ENCODE measurements at places on chromosomes 4 and X. TPM values are rescaled to one million over a fixed set of nuclear protein-coding genes. Genes with fewer than 3 reads are reported as not detected.

DNA sequence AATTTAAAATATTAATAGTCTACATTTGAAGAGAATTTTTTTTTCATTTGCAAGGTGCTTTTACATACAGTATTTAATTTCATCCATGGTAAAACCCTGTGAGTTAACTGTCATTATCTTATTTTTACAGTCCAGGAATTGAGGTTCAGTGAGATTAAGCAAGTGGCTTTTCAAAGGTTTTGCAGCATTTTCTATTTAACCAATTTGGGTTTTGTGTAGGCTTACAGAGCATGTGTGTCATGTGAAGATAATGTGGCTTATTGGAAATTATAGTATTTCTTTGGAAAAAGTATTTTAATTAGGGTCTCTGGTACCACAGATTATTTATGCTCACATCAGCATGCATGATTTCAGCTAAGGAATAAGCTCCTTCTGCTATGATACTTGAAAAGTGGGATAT is 4.5 kb downstream of the XK start:
- DNase-seq: no peak

- DNase-seq: no peak
These were observed 292.3 kb downstream of the SMARCA1 start for GRCh38 chrX:129230850-129231512.

The ZXDA gene
- 5.3 TPM for total RNA-seq

The NDP gene
- not detected for total RNA-seq

- DNase-seq: no peak
These were observed 49.0 kb upstream of the EGFL6 start for GRCh38 chrX:13520351-13520750.

The IL21 gene
- not detected for total RNA-seq

- DNase-seq: no peak
These were observed 352.8 kb downstream of the MAPK10 start for GRCh38 chr4:86007042-86007441.

The NAP1L3 gene
- total RNA-seq: 7.5 TPM

DNA sequence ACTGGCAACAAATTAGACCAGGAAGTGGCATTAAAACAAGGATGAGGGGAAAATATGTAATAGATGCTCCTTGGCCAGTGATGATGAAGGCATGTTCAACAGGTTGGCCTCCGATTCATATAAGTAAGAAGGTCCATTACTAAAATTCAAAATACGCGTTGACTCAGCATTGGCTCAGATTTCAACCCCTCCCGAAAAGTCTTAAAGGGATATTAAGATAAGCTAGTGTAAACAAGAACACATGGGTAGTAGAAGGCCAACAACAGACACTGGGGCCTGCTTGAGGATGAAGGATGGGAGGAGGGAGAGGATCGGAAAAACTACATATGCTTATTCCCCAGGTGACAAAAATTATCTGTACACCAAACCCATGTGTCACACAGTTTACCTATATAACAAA is 19.1 kb upstream of the LAP3 start:
- no peak for DNase-seq

DNA sequence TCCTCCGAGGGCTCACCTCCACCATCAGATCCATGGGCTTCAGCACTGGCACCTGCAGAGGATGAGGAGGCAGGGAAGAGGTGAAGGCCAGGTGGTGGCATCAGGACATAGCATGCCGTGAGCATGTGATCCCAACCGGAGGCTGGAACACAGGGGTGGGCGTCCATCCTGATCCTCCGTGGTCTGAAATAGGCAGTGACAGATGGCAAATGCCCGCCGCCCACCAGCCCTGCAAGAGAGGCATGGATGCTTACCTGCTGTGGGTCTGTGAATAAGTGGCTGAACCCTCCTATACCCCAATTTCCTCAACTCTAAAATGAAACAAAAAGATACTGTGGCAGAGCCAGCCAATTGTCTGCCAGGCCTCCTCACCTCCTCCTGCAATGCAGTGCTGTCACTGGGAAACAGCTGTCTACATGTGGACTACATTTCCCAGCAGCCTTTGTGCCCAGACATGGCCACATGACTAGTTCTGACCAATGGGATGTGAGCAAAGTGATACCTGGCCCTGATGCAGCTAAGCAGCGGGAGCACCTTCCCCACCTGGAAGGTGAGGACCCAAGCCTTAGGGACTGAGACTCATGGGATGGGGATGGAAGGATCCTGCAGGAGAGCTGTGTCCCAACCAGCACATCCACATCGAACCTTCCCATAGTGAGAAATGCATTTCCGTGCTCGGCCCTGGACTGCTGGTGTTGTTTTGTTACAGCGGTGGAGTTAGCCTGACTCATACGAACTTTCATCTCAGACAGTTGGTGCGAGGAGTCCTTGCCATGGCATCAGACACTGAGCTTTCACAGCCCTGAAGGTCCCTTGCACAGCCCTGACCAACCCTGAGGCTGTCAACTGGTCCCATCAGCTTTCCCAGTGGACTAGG is 99.5 kb downstream of the PPP2R2C start:
- DNase-seq: no peak

The SSX2B gene
- not detected for total RNA-seq

The COX18 gene
- 12.4 TPM for total RNA-seq

- no peak for DNase-seq
These were observed 10.9 kb downstream of the GAB3 start for GRCh38 chrX:154739952-154740465.

DNA sequence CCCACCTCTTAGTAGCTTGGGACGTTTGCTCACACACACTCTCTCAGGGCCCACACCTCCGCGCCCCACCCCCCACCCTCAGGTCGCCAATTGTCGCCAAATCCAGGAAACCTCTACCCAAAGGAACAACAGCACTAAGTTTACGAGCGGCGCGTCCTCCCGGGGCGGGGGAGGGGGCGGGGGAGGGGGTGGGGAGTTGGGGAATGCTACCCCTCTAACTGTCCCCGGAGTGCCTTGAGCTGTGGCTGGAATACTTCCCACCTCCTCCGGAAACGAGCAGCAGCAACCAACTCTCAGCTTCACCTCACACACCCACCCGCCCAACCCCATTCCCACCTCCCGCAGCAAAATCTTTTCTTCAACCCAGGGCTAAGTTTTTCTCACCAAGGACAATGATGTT is 135.6 kb upstream of the ZIC3 start:
- DNase-seq: no peak

DNA sequence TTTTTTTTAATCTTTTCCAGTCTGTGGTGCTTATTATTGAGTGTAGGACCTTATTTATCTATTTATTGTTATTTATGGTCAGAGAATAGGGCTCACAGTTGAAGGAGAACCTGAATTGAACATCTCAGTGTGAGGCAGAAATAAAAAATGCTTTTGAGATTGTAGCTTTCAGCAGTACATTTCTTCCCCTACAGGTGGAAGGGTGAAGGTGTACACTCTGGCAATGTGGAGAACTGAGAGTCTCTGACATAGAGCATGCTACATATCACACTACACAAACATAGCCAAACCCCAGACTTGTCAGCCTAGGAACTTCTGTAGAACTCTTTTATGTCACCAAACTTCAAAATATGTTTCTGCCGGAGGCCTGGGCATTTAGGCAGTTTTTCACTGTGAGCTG is 140.2 kb downstream of the STIM2 start:
- DNase-seq: no peak

- DNase-seq: no peak
These were observed 389.3 kb upstream of the EPHA5 start for GRCh38 chr4:66059556-66059955.

The ZDHHC9 gene
- 11.4 TPM for total RNA-seq

The ADAMTS3 gene
- 1.2 TPM for total RNA-seq

GRCh38 chrX:154724993-154725756 is 25.7 kb downstream of the GAB3 start:
- DNase-seq: no peak

The FHIP1A gene
- total RNA-seq: 11.6 TPM

The PRICKLE3 gene
- 7.2 TPM for total RNA-seq

DNA sequence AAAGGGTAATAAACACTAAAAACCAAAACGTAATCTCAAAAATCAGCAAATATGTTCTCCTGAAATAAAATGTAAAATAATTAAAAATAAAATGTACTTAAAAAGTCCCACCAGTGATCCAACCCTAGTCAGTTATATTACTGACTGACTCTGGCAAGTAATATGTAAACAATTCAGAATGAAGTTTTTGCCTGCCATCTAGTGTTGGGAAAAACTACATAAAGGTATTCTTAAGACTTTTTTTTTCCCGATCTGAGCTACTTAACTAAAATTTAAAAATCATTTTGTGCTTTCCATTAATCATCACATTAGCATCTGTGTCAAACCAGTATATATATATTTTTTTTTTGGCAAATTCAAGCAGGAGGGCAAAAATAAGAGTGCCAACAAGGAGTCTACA is 24.0 kb downstream of the RCHY1 start:
- DNase-seq: no peak

The CT47B1 gene
- not detected for total RNA-seq

The ARX gene
- not detected for total RNA-seq

The AP1S2 gene
- 101 TPM for total RNA-seq

DNA sequence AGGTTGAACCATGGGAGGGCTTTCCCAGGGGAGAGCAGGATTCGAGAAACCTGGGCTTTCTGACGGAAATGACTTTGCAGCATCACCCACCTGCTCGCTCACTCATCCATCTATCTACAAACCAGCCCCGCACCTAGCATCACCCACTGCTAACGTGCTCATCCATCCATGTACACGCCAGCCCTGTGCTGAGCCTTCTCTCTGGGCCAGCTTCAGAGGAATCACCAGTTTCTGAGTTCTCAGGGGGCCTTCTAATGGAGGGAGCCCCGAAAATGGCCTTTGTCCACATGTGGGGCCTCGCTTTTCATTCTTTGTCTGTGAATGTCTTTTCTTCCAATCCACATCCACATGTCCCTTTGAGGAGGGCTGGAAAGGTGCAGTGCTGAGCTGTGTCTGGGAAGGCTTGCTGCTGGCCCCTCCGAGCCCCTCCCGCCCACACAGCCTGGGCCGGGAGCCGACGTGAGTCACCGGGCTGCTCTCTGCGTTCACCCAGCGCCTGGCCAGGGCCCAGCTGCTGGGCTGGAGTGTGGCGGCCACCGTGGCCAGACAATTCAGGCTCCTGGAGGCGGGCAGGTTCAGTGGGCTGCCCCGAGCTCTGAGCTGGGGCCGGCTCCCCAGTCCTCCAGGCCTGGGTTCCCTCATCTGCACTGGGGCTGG is 14.7 kb downstream of the SORCS2 start:
- DNase-seq: peak; percentile 83

The KLHL13 gene
- total RNA-seq: 6.3 TPM

DNA sequence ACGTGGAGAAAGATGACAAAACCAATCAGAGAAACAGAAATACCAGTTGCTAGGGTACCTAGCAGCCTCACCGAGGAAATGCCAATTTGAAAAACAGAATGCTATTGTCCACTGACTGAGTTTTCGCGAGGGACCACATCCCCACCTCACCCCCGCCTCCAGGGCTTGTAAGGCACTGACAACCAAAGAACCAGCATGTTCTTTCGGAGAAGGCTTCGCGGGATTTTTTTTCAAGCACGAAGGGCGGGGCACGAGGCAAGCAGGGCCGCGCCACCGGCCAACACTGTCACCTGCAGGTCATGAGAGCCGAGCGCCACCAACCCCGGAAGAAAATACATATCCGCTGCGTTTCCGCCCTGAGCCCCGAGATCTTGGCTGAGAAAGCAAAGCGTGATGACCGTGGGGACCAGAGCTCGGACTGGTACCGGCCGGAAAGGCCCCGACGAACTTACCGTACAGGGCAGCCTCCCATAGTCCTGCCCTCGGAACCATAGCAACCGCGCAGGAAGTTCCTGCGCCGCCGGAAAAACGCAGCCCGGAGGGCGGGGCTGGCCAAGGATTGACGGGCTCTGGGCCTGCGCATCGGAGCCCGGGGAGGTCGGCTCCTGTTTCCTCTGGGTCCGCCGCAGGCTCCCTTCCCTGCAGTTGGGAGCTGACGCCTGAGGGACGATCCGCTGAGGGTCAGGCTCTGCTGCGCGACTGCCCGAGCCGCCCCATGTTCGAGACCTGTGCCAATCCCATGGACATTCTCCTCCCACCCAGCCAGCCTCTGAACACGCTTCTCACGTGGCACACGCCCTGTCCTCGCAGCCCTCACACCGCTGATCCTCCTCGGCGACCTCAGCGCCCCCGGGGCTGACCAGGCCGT is 59.2 kb upstream of the PAGE5 start:
- peak; percentile 86 for DNase-seq

The PAK3 gene
- 0.16 TPM for total RNA-seq

DNA sequence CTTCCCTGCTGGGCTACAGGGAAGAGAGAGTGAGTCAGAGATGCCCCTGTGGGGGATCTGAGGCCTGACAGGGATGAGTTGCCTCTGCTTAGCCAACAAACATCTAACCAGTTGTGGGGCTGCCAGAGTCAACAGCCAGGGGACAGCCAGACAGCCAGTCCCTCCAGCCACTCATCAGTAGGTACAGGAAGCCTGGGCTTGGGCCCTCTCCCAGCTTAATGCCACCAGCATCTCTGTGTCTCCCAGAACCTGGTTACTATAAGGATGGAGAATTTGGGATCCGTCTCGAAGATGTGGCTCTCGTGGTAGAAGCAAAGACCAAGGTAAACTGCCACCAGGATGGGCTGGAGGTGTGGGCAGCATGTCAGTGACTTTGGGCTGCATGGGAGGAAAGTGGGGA is 17.3 kb upstream of the SASH3 start:
- DNase-seq: no peak

DNA sequence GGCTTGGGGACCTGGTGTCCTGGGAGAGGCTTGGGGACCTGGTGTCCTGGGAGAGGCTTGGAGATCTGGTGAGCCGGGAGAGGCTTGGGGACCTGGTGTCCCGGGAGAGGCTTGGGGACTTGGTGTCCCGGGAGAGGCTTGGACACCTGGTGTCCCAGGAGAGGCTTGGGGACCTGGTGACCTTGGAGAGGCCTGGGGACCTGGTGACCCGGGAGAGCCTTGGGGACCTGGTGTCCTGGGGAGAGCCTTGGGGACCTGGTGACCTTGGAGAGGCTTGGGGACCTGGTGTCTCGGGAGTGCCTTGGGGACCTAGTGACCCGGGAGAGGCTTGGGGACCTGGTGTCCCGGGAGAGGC is 12.6 kb downstream of the SHOX start:
- no peak for DNase-seq

GRCh38 chr4:76434901-76435527 is at the start of gene SHROOM3:
TSS of gene SHROOM3 (plus strand) at chr4:76435229. CDS start at chr4:76436053, 824 bp downstream.
- DNase-seq: no peak

DNA sequence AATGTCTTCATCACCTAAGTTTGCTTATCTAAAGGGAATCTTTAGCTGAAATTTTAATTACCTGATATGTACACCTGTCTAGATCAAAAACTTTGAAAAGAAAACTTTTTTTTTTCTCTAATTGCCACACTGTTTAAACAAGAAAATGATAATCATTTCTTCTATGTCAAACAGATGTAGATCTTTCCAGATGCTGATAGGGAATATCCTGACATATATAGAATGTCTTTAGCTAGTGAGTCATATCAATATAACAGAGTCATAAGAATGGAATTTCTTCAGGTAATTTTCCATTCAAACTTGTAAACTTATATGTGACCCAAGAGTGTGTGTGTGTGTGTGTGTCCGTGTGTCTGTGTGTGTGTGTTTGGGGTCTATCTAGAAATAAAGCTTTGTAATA is 271.9 kb downstream of the GPM6A start:
- DNase-seq: no peak

DNA sequence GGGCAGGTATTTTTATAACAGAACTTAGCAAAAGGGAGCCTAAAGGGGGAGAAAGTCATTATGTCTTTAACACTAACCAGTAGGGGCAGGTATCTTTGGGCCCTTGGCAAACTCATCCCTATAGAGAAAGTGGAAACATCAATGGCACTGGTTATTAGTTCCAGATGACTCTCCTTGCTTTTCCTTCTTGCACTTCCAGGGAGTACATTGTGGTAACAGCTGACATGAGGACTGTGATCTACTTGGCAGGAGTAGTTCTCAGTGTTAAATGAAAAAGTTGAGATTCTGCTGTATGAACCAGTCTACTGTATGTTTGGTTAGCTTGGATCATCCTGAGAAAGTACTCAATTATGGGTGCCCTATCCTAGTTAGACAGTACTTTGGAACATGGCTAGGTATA is 93.6 kb downstream of the ATXN3L start:
- no peak for DNase-seq

The PCDH10 gene
- total RNA-seq: 0.44 TPM
